ENCODE measurements at places on chromosomes 12 and 14.
A peak's percentile ranks its signal among the peaks of the same experiment; 100 is the strongest.

- peak; percentile 19 for DNase-seq
Measured at GRCh38 chr12:120263748-120264085, 1.8 kb downstream of the PXN start.

DNA sequence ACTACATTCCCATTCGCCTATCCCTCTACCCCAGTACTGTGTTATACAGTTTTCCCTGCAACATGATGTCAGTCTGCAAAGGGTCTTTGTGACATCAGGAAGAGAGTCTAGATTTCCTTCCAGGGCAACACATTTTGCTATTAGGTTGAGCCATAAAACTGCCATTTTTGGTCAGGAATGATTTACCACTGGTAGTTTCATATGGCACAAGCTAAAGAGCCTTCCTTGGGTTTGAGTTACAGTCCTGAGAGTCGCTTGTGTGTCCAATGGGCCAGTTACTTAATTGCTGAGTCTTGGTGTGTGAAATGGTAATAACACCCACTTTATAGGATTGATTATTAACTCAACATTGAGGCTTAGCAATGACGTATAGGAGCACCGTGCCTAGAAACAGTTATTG lies 22.6 kb upstream of the AMIGO2 start:
- no peak for DNase-seq

GRCh38 chr12:65918021-65918420 lies 93.7 kb downstream of the HMGA2 start:
- no peak for DNase-seq

DNA sequence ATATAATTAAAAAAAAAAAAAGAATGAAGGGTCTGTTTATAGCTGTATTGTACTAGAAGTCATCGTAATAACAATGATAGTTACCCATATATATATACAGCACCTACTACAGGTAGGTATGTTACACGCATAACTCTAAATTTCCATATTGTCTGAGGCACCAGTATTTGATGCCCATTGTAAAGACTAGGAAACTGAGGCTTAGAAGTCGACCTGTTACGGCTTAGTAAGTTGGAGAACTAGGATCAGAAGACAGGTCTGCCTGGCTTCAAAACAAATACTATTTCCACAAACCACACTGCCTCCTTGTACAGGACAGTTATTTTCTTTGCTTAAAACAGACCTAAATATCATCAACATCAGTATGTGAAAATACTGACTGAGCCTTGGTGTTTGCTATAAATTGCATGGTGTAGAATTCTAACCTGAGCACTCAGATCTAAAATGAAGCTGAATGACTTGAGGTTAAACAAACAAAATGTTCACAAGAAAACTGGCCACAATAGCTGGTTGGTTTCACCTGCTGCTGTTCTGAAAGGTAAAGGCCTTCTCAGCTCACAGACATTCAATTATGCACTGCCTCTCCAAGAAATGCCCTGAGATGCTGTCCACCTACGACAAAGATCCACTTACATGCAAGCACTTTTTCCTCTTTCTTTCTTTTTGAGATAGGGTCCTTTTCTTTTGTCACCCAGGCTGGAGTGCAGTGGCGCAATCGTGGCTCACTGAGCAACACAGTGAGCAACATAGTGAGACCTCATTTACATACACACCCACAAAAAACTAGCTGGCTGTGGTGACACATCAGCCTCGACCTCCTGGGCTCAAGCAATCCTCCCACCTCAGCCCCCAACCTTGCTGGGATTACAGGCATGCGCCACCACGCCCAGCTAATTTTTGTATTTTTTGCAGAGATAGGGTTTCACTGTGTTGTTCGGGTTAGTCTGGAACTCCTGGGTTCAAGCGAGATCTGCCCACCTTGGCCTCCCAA lies 35.7 kb downstream of the SSH1 start:
- peak; percentile 51 for DNase-seq

DNA sequence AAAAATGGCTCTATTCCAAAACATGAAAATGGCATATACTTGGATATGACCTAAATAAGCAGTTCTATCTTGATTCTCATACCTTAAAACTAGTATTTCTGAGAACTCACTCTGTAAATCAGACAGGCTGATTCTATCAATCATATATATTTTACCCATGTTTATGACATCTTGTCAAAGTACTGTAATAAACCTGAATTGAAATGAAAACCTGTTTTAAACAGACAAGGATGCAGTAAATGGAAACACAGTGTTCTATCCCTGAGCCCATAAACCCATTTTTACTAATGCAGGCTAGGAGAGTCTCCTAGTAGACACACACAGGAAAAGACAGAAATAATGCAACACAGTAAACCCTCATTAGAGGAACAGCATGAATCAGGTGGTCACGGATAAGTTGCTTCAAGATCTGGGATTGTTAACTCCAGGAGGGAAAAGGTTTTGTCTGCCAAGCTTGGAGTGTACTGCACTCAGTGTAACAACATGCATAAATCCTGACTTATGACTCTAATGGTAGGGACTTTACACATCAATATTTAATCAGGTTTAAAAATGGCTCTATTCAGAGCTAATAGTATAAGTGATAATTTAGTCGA lies 93.6 kb upstream of the CPNE8 start:
- no peak for DNase-seq

DNA sequence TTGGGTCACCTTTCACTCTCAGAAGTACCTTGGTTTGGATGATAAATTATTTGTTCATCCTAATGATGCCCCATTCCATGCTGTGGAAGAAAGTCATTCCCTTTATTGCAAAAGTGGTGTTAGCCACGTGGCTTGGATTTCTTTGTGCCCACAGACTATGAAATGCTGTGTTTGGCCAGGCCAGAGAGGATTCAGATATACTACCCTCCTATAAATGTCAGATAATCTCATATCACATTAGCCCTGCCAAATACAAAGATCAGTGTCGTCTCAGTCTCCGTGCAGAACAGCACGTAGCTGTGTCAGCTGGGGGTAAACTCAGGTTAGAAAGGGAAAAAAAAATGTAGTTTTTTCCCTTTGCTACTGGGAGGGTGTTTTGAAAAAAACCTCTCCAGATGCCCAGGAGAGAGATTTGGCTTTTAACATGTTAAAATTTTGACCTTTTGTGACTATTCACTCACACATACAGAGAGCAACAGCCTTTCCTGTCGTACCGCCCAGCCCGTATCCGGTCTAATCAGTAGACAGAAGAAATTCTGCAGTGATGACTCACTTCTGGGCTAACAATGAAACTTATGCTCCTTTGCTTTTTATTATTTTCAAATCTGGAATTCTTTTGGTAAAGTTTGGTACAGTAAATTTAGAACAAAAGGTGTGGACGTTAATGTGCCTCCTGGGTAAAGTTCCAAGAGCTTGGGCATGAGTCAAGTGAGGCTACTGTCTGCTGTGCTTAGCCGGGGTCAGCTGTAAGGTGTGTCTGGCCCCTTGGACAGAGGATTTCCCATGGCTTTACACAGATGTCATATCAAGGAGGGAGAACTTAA lies 8.5 kb upstream of the PTPRB start:
- peak; percentile 89 for DNase-seq

DNA sequence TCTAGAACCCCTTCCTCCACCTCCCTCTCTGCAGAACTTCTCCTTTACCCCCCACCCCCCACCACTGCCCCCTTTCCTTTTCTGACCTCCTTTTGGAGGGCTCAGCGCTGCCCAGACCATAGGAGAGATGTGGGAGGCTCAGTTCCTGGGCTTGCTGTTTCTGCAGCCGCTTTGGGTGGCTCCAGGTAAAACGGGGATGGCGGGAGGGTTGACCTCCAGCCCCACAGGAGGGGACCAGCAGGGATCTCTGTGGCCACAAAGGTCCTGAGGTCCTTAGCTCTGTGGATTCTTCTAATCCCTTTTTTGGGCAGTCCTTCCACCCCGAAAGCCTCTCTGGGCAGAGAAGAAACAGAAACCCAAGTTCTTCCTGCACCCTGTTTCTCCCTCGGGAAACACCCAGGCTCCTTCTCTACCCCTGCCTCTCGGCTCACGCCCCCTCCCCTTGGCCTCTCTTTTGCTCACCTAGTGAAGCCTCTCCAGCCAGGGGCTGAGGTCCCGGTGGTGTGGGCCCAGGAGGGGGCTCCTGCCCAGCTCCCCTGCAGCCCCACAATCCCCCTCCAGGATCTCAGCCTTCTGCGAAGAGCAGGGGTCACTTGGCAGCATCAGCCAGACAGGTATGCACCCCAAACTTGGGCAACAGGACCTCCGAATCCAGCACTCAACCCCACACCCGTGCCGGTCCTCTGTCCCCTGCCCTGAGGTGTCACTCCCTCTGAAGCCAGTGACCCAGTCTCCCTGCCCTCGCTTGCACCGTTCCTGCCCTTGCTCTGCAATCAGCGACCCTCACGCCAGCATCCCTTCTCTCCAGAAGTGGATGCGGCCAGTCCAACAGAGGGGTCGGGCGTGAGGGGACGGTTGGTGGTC lies 638 bp downstream of the LAG3 start:
- DNase-seq = no peak

DNA sequence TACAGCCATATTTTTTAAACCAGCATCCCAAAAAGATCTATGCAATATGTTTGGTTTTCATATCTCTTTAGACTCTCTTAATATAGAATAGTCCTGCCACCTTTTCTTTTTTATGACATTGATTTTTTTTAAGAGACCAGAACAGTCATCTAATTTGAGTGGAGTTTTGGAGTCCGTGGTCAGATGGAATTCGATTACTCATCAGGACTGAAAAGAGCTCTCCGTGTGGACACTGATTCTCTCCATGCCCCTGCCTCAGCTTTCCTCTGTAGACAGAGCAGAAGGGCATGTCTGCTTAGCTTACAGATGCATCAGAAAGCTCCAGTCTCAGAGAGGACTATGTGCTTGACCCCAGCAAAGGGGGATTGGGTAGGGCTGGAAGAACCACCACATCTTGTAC lies 27.8 kb downstream of the SMCO2 start:
- peak; percentile 83 for DNase-seq

- DNase-seq = no peak
Measured at GRCh38 chr12:49451468-49452259, 84.4 kb downstream of the SPATS2 start.

GRCh38 chr12:131323879-131324278 lies 370.2 kb downstream of the ADGRD1 start:
- DNase-seq = no peak

- DNase-seq = no peak
Measured at GRCh38 chr12:131894981-131895639, 688 bp downstream of the ULK1 start.

DNA sequence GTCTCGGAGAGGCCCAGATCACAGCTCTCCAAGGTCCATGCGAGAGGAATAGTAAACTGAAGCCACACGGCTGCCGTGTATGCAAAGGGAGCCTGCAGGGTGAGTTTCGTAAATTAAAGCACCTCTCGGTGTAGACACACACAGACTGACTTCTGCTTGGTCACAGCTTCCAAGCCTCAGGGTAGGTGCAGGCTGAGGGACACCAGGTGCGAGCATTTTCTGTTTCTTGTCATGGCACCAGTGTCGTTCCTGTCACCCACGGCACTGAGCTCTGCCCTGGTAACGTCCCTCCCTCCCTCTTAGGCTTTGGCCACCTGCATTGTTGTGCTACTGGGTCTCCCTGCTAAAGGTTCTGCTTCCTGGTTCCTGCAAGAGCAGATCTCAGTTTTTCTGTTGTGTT lies 76.2 kb upstream of the DYNC1H1 start:
- DNase-seq = no peak
